ENCODE measurements at places on chromosomes 7 and 10. TPM values are rescaled to one million over a fixed set of nuclear protein-coding genes. Genes with fewer than 3 reads are reported as not detected.

RNF133 gene
- 0.30 TPM for total RNA-seq

- H3K4me1 ChIP-seq, result peaks cover 11% of the 10 kb centered on the region
- no peak overlapping the region for H3K4me3 ChIP-seq
- DNase-seq, result no peak
- no peaks in the 10 kb centered on the region for H3K36me3 ChIP-seq
- H3K27ac ChIP-seq, result no peak overlapping the region
Measured at GRCh38 chr7:105027176-105027853, 13.3 kb downstream of the KMT2E start.

GRCh38 chr7:18996583-18996982, 120.9 kb downstream of the TWIST1 start:
- DNase-seq, result no peak
- H3K36me3 ChIP-seq, result no peaks in the 10 kb centered on the region
- peaks cover 8% of the 10 kb centered on the region for H3K4me1 ChIP-seq
- H3K27me3 ChIP-seq, result no peaks in the 10 kb centered on the region
- no peak overlapping the region for H3K27ac ChIP-seq

DNA sequence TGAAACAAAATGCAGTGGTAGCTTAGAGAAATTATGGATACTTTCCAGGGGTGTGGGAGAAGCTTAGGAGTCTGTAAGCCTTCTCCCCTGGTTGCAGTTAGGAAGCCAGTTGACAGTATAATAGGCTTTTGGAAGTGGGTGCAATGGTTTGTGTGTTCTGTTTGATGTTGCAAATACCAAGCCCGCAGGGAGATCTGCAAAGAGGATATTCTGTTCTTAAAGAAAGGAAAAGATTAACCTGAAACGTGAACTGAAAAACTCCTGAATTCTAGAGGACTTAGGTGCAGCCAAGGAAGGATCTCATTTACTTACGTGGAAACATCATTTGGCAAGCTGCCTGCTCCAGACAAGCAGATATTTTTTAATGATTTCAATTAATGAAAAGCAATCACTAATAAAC, 496.6 kb downstream of the AUTS2 start:
- DNase-seq, result no peak
- H3K4me1 ChIP-seq, result peaks cover 30% of the 10 kb centered on the region
- H3K27ac ChIP-seq, result no peak overlapping the region
- H3K36me3 ChIP-seq, result no peaks in the 10 kb centered on the region
- H3K27me3 ChIP-seq, result no peaks in the 10 kb centered on the region

GRCh38 chr10:69635428-69636272, 5.6 kb downstream of the FAM241B start:
- H3K4me1 ChIP-seq, result no peaks in the 10 kb centered on the region
- no peaks in the 10 kb centered on the region for H3K36me3 ChIP-seq
- no peak overlapping the region for H3K27ac ChIP-seq
- no peak overlapping the region for H3K4me3 ChIP-seq
- no peak for DNase-seq
- H3K27me3 ChIP-seq, result peaks cover 11% of the 10 kb centered on the region

DNA sequence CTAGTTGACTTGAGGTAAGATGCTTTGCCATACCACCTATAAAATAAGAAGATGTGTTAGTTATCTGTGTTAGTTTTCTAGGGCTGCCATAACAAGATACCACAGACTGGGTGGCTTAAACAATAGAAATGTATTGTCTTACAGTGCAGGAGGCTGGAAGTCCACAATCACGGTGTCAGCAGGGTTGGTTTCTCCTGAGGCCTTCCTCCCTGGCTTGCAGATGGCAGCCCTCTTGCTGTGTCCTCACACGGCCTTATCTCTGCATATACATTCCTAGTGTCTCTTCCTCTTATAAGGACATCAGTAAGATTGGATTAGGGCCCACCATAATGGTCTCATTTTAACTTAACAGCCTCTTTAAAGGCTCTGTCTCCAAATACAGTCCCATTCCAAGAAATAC, 192.1 kb downstream of the GATA3 start:
- no peaks in the 10 kb centered on the region for H3K27me3 ChIP-seq
- H3K4me1 ChIP-seq, result peaks cover 4% of the 10 kb centered on the region
- DNase-seq, result no peak
- H3K27ac ChIP-seq, result no peak overlapping the region
- H3K36me3 ChIP-seq, result no peaks in the 10 kb centered on the region

DNA sequence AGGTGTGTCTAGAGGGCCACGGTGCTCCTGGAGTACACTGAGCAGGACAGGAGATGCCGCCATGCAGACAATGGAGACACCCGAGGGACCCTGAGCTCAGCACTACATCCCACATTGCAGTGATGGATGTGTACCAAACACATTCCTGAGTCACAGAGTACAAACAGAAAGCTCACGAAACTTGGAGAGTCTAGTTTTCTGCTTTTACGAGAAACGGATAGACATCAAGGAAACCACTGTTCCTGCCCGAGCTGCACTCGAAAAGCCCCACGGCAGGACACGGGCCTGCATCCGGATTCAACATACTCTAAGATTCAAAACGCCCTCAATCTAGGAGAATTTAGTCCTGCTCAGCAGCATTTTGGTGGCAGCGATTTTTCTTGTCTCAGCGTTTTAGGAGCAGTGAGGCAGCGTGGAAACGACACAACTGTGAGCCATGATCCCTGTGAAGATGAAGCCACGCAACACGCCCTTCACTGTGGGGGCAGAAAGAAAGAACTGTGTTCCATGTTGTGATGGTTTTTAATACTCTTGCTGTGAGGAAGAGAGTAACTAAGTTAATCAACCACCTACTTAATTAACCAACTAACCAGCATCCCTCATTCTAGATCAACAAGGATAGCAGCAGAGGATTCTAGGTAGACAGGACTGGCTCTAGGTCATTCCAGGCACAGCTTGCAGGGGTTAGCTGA, 3.2 kb downstream of the TNS3 start:
- H3K4me3 ChIP-seq, result no peak overlapping the region
- no peaks in the 10 kb centered on the region for H3K27me3 ChIP-seq
- H3K36me3 ChIP-seq, result no peaks in the 10 kb centered on the region
- peaks cover 43% of the 10 kb centered on the region for H3K4me1 ChIP-seq

All from astrocyte (in vitro differentiated cells and primary cell).